ENCODE measurements at places on chromosomes 6 and 20. TPM values are rescaled to one million over a fixed set of nuclear protein-coding genes. Genes with fewer than 3 reads are reported as not detected.

- peaks cover 9% of the 10 kb centered on the region for H3K27me3 ChIP-seq
- no peak overlapping the region for H3K4me3 ChIP-seq
- no peak overlapping the region for H3K27ac ChIP-seq
- H3K4me1 ChIP-seq = no peaks in the 10 kb centered on the region
- DNase-seq = no peak
Observed at GRCh38 chr20:44646023-44646640, 5.4 kb downstream of the ADA start.

DNA sequence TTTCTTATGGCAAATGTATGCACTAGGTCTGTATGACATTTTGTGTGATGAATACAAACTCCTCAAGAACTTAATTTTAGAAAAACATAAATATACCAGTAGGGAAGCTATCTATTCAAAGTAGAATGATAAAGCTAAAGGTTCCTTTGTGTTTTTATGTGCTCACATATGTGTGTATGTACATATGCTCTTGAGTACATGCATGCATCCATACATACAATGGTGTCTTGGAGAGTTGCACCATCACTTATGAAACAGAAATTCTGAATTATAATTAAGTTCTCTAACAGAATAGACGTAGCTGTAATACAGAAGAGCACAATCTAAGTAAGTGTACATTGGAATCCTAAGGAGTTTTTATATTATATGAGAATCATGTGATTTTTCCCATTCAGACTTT is 2.3 kb downstream of the NKAIN2 start:
- H3K27me3 ChIP-seq = peaks cover 5% of the 10 kb centered on the region
- no peaks in the 10 kb centered on the region for H3K4me1 ChIP-seq
- no peak for DNase-seq
- no peak overlapping the region for H3K4me3 ChIP-seq
- H3K36me3 ChIP-seq = no peaks in the 10 kb centered on the region

GRCh38 chr6:81148751-81149150 is 603.7 kb downstream of the TENT5A start:
- H3K4me3 ChIP-seq = no peak overlapping the region
- H3K27me3 ChIP-seq = no peaks in the 10 kb centered on the region
- peaks cover 1% of the 10 kb centered on the region for H3K4me1 ChIP-seq
- H3K36me3 ChIP-seq = peaks cover 4% of the 10 kb centered on the region

TMEM244 gene
- total RNA-seq = not detected

- no peaks in the 10 kb centered on the region for H3K36me3 ChIP-seq
- H3K4me1 ChIP-seq = peaks cover 13% of the 10 kb centered on the region
- H3K27ac ChIP-seq = no peak overlapping the region
- no peak overlapping the region for H3K4me3 ChIP-seq
- no peaks in the 10 kb centered on the region for H3K27me3 ChIP-seq
Observed at GRCh38 chr6:114419175-114419574, 76.4 kb upstream of the HS3ST5 start.

DNA sequence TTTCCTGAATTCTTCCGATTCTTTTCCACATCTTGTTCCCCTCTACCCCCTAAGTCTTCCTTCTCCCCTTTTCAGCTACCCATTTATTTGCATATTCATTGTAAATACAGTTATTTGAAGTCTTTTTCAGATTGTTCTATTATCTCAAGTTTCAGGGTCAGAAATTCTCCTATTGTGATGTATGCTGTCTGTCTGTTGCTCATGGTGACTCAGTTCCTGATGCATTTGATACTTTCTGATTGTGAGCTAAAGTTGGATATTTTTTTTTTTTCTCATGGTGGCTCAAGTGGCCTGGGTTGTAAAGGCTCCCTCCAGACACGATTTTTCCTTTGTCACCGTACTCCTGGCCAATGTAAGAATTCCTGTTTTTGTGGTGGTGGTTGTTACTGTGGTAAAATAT is 4.9 kb upstream of the PI16 start:
- no peaks in the 10 kb centered on the region for H3K4me1 ChIP-seq
- DNase-seq = no peak
- H3K27me3 ChIP-seq = no peaks in the 10 kb centered on the region
- H3K27ac ChIP-seq = no peak overlapping the region

GRCh38 chr6:25107218-25107617 is 171.5 kb upstream of the RIPOR2 start:
- no peak overlapping the region for H3K4me3 ChIP-seq
- H3K27ac ChIP-seq = no peak overlapping the region
- no peaks in the 10 kb centered on the region for H3K36me3 ChIP-seq
- no peak for DNase-seq
- no peaks in the 10 kb centered on the region for H3K4me1 ChIP-seq

DNA sequence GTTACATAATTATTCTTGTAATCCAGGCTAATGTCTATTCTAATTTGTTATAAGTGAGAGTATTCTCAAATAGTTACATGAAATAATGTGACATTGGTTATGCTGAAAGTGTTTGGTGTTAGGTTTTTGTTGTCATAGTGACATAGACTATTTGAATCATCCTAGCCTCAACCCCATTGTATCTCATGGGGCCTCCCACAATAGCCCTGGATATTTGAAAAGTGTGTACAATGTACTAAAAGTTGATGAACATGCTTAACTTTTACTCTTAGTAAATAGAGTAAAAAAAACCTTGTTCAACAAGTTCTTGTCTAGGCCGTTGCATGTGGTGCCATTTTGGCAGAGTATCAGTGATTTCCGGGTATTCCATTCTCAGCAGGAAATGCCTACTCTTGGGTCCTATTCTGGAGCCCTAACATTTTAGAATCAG is 83.0 kb downstream of the RTN4IP1 start:
- peaks cover 3% of the 10 kb centered on the region for H3K27me3 ChIP-seq
- H3K4me3 ChIP-seq = no peak overlapping the region
- no peak for DNase-seq
